ENCODE measurements at places on chromosomes 1 and 21. TPM values are rescaled to one million over a fixed set of nuclear protein-coding genes. Genes with fewer than 3 reads are reported as not detected.

Gene SLFNL1
- total RNA-seq = 0.55 TPM

Gene KCNK1
- 25.7 TPM for total RNA-seq

Gene SMAP2
- total RNA-seq = 20.1 TPM

Gene CDK11B
- total RNA-seq = 33.8 TPM

Gene WASF2
- 66.4 TPM for total RNA-seq

Gene CFHR1
- not detected for total RNA-seq

Gene SIM2
- total RNA-seq = 0.32 TPM

Gene RPTN
- total RNA-seq = not detected

Gene ATP1A4
- total RNA-seq = 0.20 TPM

Gene SPRR4
- total RNA-seq = not detected

Gene TNNT2
- total RNA-seq = 0.95 TPM

Data from transverse colon (tissue), 4 donors.